Effector CD4-positive, alpha-beta T cell (primary cell): ENCODE measurements at places on chromosomes 2 and 18.

GRCh38 chr2:67649331-67650261 lies 252.5 kb downstream of the ETAA1 start:
- no peak for DNase-seq

- DNase-seq: no peak
These were observed 13.7 kb downstream of the PDCD1 start for GRCh38 chr2:241844831-241845578.

- DNase-seq: no peak
These were observed 205.2 kb downstream of the AGPS start for GRCh38 chr2:177597759-177598158.

DNA sequence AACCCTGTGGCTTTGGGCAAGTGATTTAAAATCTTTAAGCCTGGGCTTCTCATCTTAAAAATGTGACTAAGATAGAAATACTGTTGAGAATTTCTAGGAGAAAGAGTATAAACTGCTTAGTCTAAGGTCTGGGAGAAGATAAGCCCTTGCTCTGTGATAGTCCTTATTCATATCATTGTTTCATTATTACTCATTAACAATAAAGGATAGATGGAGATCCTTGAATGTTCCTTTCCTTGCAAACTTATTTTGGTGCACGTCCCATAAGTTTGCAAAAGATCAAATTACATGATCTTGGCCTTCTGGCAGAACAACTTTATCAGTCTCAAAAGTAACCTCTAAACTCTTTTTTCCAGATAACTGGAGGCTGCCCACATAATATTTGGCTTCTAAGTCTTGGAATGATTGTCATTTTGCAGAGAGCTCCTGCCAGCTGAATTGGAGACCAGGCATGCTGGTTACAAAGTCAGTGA lies 138.3 kb downstream of the FAM124B start:
- DNase-seq: no peak

DNA sequence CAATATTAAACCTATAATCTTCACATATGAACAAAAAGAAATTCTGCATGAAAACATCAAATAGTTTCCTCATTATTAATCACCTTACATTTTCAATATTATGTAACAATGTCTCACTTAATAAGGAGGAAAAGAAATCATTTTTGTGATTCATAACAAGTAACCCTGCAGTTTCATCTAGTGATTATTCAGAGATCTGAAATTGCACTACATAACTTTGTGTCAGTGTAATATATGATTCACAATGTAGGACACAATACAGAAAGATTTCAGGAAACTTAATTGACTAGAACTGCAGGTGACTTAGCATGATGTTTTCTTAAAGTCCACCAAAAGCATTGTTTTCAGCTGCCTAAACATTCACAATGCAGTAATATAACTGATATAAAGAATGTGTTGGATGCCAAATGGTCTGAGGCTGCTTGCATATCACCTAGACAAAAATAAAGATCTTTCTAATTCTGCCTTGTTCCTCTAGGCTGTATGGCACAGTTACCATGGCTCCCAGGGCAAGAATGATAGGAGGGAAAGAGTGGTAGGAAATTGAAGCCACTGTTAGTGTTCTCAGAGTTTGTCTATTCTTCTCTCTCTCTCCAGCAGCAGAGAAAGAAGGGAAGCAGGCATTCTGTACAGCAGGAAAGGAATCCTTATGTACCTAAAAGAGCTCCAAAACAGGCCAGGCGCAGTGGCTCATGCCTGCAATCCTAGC lies 366.6 kb downstream of the FSIP2 start:
- DNase-seq: no peak

- DNase-seq: no peak
These were observed 41.1 kb upstream of the GPR155 start for GRCh38 chr2:174527959-174528358.

DNA sequence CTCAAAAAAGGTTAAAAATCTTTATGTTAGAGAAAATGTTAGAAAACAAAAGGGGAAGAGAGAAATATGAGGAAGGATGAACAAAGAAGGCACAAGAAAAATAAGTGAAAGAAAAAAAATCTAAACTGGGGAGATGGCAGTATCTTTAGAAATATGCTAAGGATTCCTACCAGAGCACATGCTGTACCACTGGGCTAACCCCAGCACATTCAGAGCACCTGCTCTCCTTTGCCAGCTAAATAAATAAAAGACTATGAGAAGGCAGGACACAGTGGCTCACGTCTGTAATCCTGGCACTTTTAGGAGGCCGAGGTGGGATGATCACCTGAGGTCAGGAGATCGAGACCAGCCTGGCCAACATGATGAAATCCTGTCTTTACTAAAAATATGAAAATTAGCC lies 92.2 kb upstream of the CDKL4 start:
- DNase-seq: no peak

DNA sequence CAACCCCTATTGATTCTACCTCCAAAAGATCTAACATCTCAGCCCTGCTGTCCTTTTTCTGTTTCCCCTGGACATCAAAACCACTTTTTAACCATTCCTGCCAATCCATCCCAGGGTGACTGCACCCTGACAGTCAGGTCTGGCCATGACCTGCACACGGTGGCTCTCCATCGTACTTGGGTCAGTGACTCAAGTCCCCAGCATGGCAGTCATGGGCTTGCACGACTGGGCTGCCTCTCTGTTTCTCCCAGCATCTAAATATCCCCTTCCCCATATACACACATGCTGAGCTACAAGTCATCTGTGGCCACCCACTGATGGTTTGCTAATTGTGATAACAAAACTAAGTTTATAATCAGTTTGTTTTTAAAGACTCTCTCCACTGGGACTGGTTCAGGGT lies 6.6 kb downstream of the NCK2 start:
- no peak for DNase-seq

- DNase-seq: no peak
These were observed 160.8 kb upstream of the HAAO start for GRCh38 chr2:42953216-42953615.

GRCh38 chr2:234258562-234259141 lies 208.2 kb downstream of the SPP2 start:
- DNase-seq: no peak

- DNase-seq: peak; percentile 30
These were observed 27.4 kb downstream of the HPCAL1 start for GRCh38 chr2:10329880-10330699.

DNA sequence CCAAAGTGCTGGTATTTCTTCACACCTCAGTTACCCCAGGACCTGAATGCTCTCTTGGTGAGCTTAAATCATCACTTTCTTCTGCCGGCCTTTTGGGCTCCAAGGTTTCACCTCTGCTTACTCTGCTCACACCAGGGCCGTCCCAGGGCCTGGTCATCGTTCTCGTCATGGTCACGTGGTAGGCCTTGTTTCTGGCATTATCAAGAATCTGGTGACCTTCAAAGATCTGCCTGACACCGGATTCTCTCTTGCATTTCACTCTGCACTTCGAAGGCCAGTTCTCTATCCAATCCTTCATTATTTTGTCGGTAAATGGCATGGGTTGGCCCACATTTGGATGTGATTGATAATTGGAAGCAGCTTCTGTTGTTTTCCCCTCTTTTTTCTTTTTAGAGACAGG lies 80.5 kb downstream of the HRH4 start:
- DNase-seq: no peak

DNA sequence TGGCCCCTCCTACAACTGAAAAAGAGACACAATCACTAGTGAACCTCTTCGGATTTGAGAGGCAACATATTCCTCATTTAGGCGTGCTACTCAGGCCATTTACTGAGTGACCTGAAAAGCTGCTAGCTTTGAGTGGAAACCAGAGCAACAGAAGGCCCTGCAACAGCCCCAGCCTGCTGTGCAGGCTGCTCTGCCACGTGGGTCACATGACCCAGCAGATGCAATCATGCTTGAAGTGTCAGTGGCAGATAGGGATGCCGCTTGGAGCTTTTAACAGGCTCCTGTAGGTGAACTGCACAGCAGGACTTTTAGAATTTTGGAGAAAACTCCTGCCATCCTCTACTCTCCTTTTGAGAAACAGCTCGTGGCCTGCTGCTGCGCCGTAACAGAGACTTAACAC lies 578.6 kb upstream of the RAB6C start:
- no peak for DNase-seq

- DNase-seq: no peak
These were observed 178.4 kb upstream of the CDH20 start for GRCh38 chr18:61154866-61155265.

DNA sequence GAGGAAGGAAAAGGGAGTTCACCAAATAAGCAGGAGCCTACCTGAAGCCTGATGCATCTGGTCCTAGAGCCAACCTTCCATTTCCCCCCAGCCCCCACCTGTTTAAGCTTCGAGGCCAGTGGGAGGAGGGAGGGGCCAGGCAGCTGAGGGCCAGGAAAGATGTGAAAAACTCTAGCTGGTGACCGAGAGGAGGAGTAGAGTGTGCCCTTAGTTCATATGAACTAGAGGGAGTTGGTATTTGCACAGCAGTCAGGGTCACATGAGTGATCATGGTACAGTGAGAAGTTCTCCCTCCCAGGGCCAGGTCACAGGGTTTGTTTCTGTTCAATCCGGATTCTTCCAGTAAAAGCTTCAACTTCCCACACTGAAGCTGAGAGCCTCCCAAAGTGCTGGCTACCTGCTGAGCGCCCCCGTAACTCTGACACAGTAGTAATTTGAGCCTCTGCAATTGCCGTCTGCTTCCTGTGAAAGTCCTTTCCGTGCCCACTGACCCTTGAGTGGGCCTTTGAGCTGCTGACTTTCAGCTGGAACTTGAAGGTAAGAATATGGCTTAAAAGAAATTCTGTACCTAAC lies at the start of gene SULT1C2:
SULT1C2 (plus strand) TSS at position 362 of the 573 bp plus-strand sequence. CDS start 4,773 bp downstream, outside the sequence.
- no peak for DNase-seq

GRCh38 chr2:221380062-221380461 lies 192.0 kb downstream of the EPHA4 start:
- DNase-seq: no peak

- DNase-seq: no peak
These were observed 81.5 kb downstream of the PIGN start for GRCh38 chr18:62105376-62105775.

DNA sequence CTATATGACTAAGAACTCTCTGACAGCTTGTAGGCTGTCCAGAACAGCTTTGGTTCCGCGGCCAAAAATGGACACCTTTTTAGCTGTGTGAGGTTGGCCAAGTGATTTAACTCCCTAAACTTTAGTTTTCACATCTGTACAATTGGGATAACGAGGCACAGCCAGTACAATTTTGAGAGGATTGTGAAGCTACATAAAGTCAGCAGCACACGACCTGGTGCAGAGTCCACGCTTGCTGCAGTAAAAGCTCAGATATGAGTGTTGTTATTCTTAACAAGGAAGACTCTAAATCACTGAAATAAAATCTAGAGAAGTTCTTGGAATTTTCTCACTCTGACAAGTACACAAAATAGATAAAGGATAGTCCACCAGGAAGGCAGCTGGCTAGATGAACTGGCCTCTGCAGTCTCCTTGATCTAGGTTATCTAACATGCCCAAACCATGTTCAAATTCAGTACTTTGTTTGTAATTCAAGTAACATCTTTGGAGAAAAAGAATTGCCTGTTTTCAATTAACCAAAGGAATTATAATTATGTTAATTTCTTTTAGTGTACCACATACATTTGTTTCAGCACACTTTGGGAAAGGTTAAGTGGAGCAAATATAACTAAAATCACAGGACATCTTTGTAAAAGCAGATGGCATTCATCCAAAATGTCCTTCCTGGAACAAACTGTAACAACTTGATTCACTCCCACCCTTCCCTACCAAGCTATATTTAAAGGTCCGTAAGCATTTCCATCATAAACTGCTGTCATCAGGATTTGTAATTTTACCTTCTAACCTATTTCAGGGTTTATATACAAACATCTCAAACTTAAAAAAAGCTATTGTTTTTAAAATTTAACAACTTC lies 201.7 kb upstream of the STK17B start:
- DNase-seq: no peak

DNA sequence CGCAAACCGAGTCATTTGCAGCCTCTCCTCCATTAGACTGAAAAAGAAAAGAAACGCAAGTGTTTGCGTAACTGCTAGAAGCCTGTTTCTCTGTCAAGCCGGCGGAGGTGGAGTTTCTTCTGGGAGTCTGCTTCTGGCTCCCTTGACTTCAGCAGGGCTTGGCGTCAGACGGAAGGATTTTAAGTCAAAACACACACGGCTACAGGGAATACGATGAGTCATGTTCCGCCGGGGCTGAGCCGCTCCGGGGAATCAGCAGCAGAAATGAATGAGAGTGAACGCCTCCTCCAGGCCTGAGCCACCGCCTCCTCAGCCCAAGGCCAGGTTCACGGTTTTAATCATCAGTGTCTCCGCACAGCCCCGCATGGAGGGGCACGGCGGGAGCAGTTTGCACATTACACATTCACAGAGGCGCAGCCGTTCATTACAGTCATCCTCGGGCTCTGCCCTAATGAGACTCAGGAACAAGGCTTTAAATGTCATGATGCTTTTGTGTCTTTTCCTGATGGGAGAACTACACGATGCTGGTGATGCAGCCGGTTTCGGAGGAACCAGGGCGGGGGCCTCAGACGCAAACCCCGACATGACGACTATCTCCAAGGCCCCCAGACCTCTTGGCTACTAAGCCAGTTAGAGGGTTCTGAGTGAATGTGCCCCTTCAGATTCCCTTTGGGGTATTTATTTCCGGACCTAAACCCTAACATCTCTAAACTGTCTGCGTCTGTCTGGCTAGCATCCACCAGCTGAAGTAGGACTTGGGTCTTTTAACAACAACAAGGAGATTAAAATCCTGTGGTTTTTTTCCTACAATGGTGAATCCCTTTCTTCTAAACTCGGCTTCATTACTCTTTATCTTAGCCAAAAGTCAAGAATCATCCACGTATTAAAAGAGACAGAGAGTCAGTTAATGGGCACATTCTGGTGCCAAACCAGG lies 11.1 kb upstream of the SCG2 start:
- DNase-seq: no peak

- DNase-seq: no peak
These were observed 119.1 kb downstream of the PTGR3 start for GRCh38 chr18:75089748-75090327.

GRCh38 chr2:185417111-185417510 lies 321.5 kb upstream of the FSIP2 start:
- DNase-seq: no peak

DNA sequence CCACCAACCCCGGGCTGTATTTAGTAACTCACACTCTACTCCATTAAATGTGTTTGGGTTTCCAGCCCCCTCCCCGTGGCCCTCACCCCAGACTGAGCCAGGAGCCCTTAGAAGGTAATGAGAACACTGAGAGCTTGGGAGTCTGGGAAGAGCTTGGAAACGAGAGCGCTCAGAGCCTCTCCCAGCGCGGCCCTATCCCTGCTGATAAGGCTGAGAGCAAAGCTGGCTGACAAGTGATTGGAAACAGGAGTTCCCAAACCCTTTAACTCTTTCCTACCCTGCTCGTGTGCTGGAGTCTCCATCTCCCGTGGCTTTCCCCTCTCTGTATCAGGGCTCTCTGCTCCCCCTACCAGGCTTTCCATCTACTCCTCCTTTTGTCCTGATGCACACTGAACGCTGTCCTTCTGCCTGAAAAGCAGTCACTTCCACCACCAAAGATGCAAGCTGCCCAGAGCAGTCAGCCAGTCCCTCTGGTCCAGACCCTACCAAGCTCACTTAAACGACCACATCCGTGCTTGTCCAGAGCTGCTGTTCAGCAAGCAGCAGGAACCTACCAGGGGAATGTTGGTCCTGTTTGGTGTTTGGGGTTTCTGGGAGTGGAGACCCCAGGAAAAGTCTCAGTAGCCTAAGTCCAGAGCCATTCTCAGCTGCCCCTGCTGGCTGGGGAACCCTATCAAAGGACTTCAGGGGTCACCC lies 100.0 kb upstream of the PKDCC start:
- no peak for DNase-seq
